ENCODE measurements at places on chromosomes 4 and X.

GRCh38 chr4:1594871-1595788 lies 89.0 kb downstream of the FAM53A start:
- no peak for DNase-seq

GRCh38 chr4:45082101-45082500 lies 355.7 kb upstream of the GNPDA2 start:
- DNase-seq, result no peak

DNA sequence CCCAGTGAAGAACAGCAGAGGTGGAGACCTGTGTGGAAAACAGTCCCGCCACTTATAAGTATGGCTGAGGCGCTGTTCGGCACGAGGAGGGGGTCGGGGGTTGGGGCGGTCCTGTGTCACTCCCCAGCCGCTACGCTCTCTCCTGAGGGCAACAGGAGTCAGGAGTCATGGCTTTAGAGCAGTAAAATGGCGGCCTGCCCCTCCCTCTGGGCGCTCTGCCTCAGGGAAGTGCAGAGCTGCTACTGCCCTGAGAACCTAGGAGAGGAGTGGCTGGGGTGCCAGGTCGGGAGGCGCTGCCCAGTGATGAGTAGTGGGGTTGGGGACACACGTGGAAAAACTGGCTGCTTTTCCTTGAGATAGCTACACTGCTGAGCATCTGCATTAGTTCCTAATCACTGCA lies 551.2 kb upstream of the AMOT start:
- DNase-seq, result no peak

DNA sequence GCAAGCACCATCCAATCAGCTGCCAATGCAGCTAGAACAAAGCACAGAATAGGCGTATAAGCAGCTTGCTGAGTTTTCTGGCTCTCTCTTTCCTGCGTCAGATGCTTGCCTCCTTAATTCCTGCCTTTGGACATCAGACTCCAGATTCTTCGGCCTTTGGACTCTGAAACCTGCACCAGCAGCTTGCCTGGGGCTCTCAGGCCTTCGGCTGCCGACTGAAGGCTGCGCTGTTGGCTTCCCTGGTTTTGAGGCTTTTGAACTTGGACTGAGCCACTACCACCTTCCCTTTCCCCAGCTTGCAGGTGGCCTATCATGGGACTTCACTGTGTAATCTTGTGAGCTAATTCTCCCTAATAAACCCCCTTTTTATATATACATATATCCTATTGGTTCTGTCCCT lies 6.1 kb downstream of the TMEM192 start:
- no peak for DNase-seq

All from left kidney (tissue), 8 donors.